ENCODE measurements at places on chromosomes 2 and 18.

- no peak for DNase-seq
These were observed 30.8 kb upstream of the AAK1 start for GRCh38 chr2:69674316-69674670.

GRCh38 chr2:17901246-17901645 lies 22.8 kb downstream of the KCNS3 start:
- DNase-seq, result peak; percentile 27

DNA sequence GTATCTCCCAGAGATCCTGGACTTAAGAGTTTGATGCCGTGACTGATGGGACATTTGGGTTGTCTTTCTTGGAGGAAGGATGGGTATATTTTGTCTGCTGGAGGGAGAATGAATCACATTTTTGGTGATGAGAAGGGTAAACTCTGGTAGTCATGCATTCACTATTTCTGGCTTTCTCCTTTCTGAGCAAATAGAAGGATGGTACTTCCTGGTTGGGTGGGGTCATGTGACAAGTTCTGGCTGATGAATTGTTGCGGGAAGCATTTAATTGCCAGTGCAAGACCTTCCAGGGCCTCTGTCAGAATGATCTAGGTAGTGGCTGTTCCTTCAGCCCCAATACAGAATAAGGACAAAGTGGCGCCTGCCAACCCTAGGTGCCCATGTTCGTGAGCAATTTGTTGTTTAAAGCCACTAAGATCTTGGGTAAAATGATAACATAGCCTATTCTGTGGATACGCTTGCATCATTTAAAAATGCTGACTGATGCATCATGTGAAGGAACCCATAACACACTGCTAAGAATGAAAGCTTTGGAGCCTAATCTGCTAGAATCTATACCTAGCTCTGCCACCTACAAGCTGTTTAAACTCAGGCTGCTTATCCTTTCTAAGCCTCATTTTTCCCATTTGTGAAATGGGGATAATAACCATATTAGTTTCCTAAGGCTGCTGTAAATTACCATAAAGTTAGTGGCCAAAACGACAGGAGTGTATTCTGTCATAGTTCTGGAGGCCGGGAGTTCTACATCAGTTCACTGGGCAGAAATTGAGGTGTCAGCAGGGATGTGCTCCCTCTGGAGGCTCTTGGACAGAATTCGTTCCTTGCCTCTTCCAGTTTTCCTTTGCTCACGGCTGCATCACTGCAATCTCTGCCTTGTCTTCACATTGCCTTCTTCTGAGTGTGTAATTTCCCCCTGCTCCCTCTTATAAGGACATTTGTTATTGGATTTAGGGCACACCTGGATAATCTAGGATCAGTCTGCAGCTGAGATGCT lies 281.3 kb downstream of the AGPS start:
- DNase-seq, result no peak

GRCh38 chr2:33107690-33108482 lies 161.1 kb downstream of the LTBP1 start:
- DNase-seq, result no peak

GRCh38 chr2:200320344-200320743 lies 13.9 kb downstream of the SPATS2L start:
- DNase-seq, result no peak

- no peak for DNase-seq
These were observed 156.2 kb upstream of the KCNH7 start for GRCh38 chr2:162994718-162995117.

DNA sequence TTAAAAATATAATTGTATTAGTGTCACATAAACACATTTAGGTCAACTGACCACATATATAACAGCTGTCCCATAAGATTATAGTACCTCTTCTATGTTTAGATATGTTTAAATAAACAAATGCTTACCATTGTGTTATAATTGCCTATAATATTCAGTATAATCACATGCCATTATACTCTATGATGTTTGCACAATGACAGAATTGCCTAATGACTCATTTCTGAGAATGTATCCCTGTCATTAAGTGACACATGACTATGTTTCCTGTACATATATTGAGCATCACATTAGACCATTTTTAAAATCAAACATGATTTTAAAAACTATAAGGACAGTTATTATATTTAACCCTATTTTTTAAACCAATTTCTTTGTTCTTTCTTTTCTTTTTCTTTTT lies 89.8 kb downstream of the HS6ST1 start:
- DNase-seq, result no peak

DNA sequence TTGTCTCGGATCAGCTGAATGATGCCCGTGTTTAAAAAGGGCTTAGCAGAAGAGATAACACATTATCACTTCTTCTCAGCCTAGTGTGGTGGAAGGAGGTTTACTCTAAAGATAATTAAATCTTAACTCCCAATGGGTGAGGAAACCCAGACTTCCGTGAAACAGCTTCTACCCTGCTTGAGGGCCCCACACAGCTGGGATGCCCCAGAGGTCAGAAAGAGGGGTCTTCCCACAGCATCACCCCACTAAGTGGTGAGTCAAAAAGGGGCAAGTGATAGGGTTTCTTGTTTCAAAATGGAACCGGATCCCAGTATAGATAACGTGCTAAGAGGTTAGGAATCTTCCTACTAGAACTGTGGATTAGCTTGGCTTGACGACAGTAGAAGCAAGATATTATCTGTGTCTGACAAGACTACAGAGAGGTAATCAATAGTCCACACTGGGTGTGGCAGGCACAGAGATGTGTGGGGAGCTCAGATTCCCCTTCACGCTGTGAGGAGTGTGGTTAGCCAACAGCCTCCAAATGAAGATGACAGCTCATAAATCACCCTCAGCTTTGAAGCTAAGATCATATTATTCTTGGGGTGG lies 129.6 kb upstream of the COPS8 start:
- no peak for DNase-seq

GRCh38 chr2:44970846-44971450 lies 29.4 kb downstream of the SIX3 start:
- no peak for DNase-seq

- DNase-seq, result no peak
These were observed 299.3 kb upstream of the GYPC start for GRCh38 chr2:126356631-126357030.
